ENCODE measurements at places on chromosomes 4 and X.

DNA sequence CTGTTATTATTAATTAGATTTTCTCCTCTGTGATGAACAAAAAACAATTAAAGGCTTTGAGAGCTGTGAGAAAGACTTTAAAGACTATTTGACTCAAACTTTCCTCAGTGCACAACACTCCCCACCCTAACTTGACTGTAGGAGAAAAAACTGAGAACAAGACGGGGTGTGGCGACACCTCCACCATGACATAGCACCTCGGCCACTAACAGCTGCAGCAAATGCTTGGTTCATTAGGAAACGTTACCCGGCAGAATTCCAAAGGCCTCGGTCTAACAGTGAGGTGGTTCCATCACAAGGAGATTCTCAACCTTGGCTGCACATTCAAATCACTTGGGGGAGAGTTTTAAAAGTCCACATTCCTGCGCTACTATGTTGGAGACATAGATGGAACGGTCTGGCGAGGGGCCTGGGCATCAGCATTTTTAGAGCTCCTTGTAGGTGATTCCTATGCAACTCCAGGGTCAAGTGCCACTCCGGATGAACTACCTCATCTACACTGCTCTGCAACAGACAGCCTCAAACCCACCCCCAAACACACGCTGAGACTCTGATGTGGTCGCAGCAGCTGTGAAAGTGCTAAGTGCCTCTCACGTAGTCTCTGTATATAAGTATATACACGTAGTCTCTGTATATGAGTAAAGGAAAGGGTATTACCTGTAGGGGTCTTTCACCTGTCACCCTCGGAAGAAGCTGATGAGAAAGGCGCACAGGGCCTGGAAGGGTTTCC lies 1.0 kb downstream of the FGFBP2 start:
- DNase-seq: no peak

DNA sequence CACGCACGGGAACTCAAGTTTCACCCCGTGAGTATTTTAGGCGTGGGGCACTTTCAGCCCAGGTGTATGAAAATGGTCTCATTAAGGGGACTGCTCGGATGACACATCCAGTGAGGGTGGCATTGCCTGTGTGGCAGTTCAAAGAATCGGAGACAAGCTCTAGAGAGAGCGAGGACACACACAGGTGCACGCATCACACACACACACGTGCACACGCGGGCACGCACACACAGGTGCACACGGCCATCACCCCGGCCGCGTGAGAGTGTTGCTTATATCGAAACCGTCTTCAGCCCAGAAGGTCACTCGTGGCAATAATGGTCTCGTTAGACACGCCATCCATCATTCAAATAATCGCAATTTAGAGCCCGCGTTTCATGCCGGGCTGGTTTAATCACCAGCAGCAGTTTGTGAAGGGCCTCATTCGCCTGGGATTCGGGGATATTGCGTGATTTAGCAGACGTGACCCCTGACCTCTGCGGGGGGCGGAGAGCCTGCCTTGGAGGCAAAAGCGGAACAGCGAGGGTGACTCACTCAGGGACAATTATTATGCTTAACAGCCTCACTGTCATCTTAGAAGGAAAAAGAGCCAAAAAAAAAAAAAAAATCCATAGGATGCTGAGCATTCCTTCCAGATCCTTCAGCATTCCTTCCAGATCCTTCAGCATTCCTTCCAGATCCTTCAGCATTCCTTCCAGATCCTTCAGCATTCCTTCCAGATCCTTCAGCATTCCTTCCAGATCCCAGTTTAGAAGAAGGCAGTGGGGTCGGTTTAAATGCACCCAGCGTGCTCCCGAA lies 89.4 kb upstream of the PPP2R3B start:
- no peak for DNase-seq

DNA sequence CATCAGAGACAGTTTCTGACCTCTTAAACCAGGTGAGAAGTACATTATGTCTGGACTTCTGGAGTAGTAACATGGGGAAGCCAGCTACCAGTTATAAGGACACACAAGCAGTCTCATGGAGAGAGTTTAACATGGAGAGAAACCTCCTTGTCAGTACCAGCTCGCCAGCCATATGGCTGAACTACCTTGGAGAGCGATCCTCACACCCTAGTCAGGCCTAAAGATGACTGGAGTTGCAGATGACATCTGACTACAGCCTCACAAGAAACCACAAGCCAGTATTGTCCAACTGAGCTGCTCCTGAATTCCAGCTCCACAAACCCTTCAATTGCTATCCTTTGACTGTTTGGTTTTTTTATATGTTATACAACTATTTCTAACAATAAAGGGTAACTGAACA lies 49.8 kb downstream of the PDHA2 start:
- DNase-seq: peak; percentile 43

DNA sequence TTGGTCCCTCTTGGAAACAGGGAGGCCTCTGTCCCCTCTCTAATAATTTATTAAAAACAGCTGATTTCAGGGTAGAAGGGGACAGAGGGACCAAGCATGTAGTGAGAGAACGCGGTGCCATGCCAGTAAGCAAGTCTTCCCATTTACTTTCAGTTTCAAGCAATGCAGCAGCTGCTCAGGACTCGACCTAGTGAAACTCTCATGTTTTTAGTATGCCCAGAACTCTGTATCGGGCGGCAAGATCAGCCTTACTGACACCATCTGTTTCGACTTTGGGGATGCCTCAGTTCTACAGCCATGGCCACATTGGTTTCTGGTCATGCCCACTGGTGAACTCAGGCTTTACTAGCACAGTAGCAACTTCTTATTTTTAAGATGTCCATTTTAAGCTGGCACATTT lies 40.6 kb downstream of the ZNF81 start:
- DNase-seq: no peak

- peak; percentile 62 for DNase-seq
These were observed at the start of gene GDI1 for GRCh38 chrX:154436983-154437752. GDI1 (plus strand) TSS chrX:154437154; CDS start chrX:154437255, 101 bp downstream.

Data from kidney (tissue), 22 donors.